ENCODE measurements at places on chromosomes 12 and 14. TPM values are rescaled to one million over a fixed set of nuclear protein-coding genes. Genes with fewer than 3 reads are reported as not detected.

GRCh38 chr12:119728444-119728745 lies 60.5 kb downstream of the PRKAB1 start:
- H3K36me3 ChIP-seq, result no peaks in the 10 kb centered on the region
- H3K27me3 ChIP-seq, result no peaks in the 10 kb centered on the region
- DNase-seq, result no peak
- H3K4me1 ChIP-seq, result no peaks in the 10 kb centered on the region
- no peak overlapping the region for H3K27ac ChIP-seq
- no peak overlapping the region for H3K4me3 ChIP-seq

GRCh38 chr12:32270818-32271710 lies 128.3 kb upstream of the FGD4 start:
- no peak overlapping the region for H3K27ac ChIP-seq
- no peaks in the 10 kb centered on the region for H3K27me3 ChIP-seq
- DNase-seq, result peak; percentile 63

- DNase-seq, result no peak
- no peak overlapping the region for H3K27ac ChIP-seq
- H3K36me3 ChIP-seq, result no peaks in the 10 kb centered on the region
- no peaks in the 10 kb centered on the region for H3K27me3 ChIP-seq
Observed at GRCh38 chr14:45906257-45906656, 653.3 kb upstream of the MIS18BP1 start.

DNA sequence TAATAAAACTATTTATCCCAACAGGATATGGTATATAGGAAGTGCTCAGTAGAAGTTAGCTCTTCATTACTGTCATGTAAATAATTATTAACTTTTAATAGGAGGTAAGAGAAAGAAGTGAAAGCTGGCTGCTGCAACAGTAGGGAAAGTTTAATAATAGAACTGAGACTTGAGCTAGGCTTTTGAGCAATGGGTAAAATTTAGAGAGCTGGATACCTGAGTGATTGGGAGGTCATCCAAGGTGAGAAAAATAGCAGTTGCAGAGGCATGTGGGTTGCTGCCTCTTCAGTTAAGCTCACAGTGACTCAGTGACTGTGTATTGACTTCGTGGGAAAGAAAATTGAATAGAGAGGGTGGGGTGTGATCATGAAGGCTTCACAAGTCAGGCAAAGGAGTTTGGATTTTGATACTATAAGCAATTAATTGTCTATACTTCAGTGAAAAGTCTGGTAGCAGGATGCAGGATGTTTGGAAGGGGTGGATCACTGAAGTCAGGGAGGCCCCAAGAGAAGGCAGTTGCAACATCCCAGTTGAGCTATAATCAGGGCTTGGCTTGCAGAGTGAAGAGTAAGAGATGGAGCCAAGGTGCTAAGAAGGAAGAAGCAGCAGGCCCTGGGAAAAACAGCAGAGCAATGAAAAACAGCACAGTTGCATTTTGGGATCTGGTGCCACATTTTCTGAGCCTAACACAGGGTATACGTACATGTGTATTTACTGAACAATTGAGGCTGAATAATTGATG lies 172.0 kb upstream of the FRMD6 start:
- H3K27me3 ChIP-seq, result no peaks in the 10 kb centered on the region
- H3K4me3 ChIP-seq, result no peak overlapping the region
- peak; percentile 28 for DNase-seq
- H3K27ac ChIP-seq, result no peak overlapping the region
- H3K36me3 ChIP-seq, result no peaks in the 10 kb centered on the region
- H3K4me1 ChIP-seq, result peaks cover 18% of the 10 kb centered on the region

DNA sequence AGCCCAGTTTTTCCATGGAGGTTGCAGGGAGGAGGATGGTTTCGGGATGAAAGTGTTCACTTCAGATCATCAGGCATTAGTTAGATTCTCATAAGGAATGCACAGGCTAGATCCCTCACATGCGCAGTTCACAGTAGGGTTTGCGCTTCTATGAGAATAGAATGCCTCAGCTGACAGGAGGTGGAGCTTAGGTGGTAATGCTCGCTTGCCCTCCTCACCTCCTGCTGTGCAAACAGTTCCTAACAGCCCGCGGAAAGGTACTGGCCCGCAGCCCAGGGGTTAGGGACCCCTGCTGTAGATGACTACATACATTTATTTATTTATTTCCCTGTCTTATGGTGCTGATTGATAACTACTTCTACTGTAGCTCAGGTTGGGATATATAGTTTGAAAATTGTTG lies 93.2 kb downstream of the FBXO33 start:
- no peak overlapping the region for H3K27ac ChIP-seq
- H3K36me3 ChIP-seq, result peaks cover 4% of the 10 kb centered on the region
- H3K4me3 ChIP-seq, result no peak overlapping the region
- no peaks in the 10 kb centered on the region for H3K27me3 ChIP-seq
- DNase-seq, result peak; percentile 15
- H3K4me1 ChIP-seq, result no peaks in the 10 kb centered on the region

- H3K27ac ChIP-seq, result no peak overlapping the region
- H3K4me1 ChIP-seq, result no peaks in the 10 kb centered on the region
- no peak for DNase-seq
- no peak overlapping the region for H3K4me3 ChIP-seq
- no peaks in the 10 kb centered on the region for H3K36me3 ChIP-seq
Observed at GRCh38 chr12:120872487-120872886, 31.7 kb downstream of the SPPL3 start.

DNA sequence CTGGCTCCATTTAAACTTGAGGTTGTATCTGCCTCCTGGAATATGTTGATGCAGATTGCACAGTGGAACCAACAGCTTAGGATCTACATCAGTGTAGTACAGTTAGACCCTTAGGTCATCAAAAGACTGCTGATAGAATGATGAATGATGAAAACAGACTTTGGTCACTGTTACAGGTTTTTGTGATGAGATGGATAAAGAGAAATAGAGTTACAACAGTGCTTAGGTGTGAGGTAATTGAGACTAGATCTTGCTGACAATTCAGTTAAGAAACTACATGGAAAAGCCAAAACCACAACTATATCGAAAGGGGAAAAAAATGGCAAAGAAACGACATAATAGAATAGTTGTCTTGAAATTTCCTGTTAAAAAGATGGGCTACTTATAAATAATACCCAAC lies 145.7 kb upstream of the LMNTD1 start:
- DNase-seq, result no peak
- no peaks in the 10 kb centered on the region for H3K36me3 ChIP-seq
- H3K27me3 ChIP-seq, result no peaks in the 10 kb centered on the region
- H3K27ac ChIP-seq, result no peak overlapping the region
- H3K4me1 ChIP-seq, result peaks cover 11% of the 10 kb centered on the region
- H3K4me3 ChIP-seq, result no peak overlapping the region

GRCh38 chr12:23947395-23947794 lies 2.1 kb downstream of the SOX5 start:
- no peak overlapping the region for H3K27ac ChIP-seq
- H3K4me1 ChIP-seq, result peaks cover 20% of the 10 kb centered on the region
- H3K4me3 ChIP-seq, result no peak overlapping the region
- H3K36me3 ChIP-seq, result no peaks in the 10 kb centered on the region
- H3K27me3 ChIP-seq, result no peaks in the 10 kb centered on the region
- DNase-seq, result no peak

DNA sequence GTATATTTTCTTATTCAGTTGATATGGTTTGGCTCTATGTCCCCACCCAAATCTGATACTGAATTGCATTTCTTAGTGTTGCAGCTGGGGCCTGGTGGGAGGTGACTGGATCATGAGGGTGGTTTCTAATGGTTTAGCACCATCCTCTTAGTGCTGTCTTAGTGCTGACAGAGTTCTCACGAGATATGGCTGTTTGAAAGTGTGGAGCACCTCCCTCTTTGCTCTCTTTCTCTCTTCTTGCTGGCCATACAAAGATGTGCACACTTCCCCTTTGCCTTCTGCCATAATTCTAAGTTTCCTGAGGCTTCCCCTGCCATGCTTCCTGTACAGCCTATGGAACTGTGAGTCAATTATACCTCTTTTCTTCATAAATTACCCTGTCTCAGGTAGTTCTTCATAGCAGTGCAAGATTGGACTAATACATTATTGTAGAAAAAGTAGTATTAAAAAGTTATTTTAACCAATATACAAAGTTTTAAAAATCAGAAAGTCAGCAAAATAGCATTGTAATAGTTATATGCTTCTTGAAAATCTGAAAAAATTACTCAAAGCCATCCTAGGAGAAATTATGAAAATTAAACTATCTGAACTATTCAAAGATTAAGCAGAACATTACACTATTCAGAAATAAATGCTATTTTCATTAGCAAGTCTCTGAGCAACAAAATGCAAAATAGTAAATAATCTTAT lies 84.1 kb downstream of the PPP1R12A start:
- no peak for DNase-seq
- no peak overlapping the region for H3K27ac ChIP-seq
- H3K4me3 ChIP-seq, result no peak overlapping the region
- H3K27me3 ChIP-seq, result no peaks in the 10 kb centered on the region

DNA sequence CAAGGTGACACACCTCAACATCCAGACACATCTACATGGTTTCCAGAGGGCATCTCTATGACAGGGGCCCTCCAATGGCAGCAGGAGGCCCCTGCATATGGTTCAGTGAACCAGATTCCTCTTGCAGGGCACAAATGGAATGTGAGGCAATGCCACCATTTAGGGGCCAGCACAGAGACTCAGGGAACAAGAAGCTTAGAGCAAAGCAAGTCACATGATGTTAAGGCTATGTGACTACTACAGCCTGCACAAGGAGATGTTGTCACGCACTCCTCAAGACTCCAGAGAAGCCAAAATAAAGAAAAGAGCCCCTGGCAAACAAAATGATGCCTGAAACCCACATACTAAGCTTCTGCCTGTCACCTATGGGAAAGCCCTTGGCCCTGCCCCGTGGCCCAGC lies 95.2 kb downstream of the RBM19 start:
- H3K4me3 ChIP-seq, result no peak overlapping the region
- DNase-seq, result no peak
- no peaks in the 10 kb centered on the region for H3K36me3 ChIP-seq
- no peak overlapping the region for H3K27ac ChIP-seq
- H3K27me3 ChIP-seq, result no peaks in the 10 kb centered on the region

DNA sequence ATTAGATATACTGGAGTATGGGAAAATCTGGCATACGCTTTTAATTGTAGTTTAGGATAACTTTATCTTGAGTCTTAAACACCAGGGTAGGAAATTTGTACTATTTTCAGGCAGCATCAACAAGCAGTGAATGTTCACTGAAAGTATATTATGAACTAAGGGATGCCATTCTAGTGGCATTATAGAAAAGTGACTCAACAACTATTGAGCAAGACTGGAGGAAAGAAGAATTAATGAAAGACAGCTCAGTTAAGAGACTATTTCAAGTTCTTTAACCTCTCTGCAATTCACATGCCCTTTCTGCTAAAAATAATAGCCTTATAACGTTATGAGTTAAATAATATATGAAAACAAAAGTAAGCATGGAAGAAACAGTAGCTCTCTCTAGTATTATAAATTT lies 343.1 kb downstream of the FSCB start:
- H3K27ac ChIP-seq, result no peak overlapping the region
- H3K4me1 ChIP-seq, result peaks cover 1% of the 10 kb centered on the region
- DNase-seq, result no peak
- no peak overlapping the region for H3K4me3 ChIP-seq
- no peaks in the 10 kb centered on the region for H3K36me3 ChIP-seq

GRCh38 chr14:101542391-101542790 lies 18.9 kb upstream of the DIO3 start:
- H3K27ac ChIP-seq, result no peak overlapping the region
- no peaks in the 10 kb centered on the region for H3K36me3 ChIP-seq
- no peaks in the 10 kb centered on the region for H3K27me3 ChIP-seq
- H3K4me1 ChIP-seq, result no peaks in the 10 kb centered on the region

GRCh38 chr14:103330536-103330935 lies 3.5 kb upstream of the EIF5 start:
- H3K4me1 ChIP-seq, result peaks cover 15% of the 10 kb centered on the region
- peaks cover 6% of the 10 kb centered on the region for H3K36me3 ChIP-seq
- no peak overlapping the region for H3K4me3 ChIP-seq
- no peaks in the 10 kb centered on the region for H3K27me3 ChIP-seq
- no peak overlapping the region for H3K27ac ChIP-seq
- no peak for DNase-seq

- no peaks in the 10 kb centered on the region for H3K36me3 ChIP-seq
- H3K27ac ChIP-seq, result no peak overlapping the region
- no peaks in the 10 kb centered on the region for H3K4me1 ChIP-seq
- no peak for DNase-seq
- H3K4me3 ChIP-seq, result no peak overlapping the region
- no peaks in the 10 kb centered on the region for H3K27me3 ChIP-seq
Observed at GRCh38 chr14:81889529-81889928, 355.9 kb upstream of the SEL1L start.

- no peak overlapping the region for H3K27ac ChIP-seq
- H3K4me1 ChIP-seq, result peaks cover 9% of the 10 kb centered on the region
- DNase-seq, result no peak
- no peak overlapping the region for H3K4me3 ChIP-seq
- H3K36me3 ChIP-seq, result no peaks in the 10 kb centered on the region
- H3K27me3 ChIP-seq, result no peaks in the 10 kb centered on the region
Observed at GRCh38 chr12:19573866-19574265, 134.6 kb downstream of the AEBP2 start.

DNA sequence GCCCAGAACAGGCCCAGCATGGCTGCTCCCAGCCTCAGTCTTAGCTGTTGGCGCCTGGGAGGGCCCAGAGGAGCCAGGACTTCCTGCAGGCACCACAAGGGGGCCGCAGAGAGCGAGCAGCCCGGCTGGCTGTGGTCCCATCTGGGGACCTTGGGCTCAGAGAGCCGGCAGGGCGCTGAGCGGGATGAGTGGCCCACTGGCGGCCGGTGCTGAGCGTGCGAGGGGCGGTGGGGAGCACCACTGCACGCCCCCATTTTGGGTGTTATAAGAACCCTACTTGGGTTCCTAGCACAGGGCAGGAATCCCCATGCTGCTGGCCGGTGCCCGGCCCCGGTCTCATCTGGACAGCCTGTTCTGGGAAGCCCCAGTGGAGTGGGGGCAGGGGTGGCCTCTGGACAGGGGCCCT lies 25.9 kb upstream of the CRIP2 start:
- DNase-seq, result peak; percentile 81
- H3K27ac ChIP-seq, result no peak overlapping the region
- peaks cover 3% of the 10 kb centered on the region for H3K36me3 ChIP-seq
- no peaks in the 10 kb centered on the region for H3K27me3 ChIP-seq
- no peaks in the 10 kb centered on the region for H3K4me1 ChIP-seq

- H3K4me3 ChIP-seq, result no peak overlapping the region
- H3K36me3 ChIP-seq, result no peaks in the 10 kb centered on the region
- no peak for DNase-seq
- no peaks in the 10 kb centered on the region for H3K4me1 ChIP-seq
- no peak overlapping the region for H3K27ac ChIP-seq
- H3K27me3 ChIP-seq, result no peaks in the 10 kb centered on the region
Observed at GRCh38 chr14:98364961-98365360, 907.0 kb downstream of the BCL11B start.

The DTX1 gene
- 1.6 TPM for polyA plus RNA-seq

The CCNT1 gene
- 4.8 TPM for polyA plus RNA-seq

The FOXG1 gene
- 0.02 TPM for polyA plus RNA-seq

The NTS gene
- polyA plus RNA-seq, result 0.10 TPM

The LTBR gene
- polyA plus RNA-seq, result 134 TPM

The ACSS3 gene
- polyA plus RNA-seq, result 6.9 TPM

The SALL2 gene
- polyA plus RNA-seq, result 2.9 TPM

The CLEC4A gene
- polyA plus RNA-seq, result 32.8 TPM
